Liver (tissue), 10 donors: ENCODE measurements at places on chromosomes 16 and 17. TPM values are rescaled to one million over a fixed set of nuclear protein-coding genes. Genes with fewer than 3 reads are reported as not detected.

Gene CBX2
- total RNA-seq: 2.4 TPM

- peak; percentile 63 for DNase-seq
These were observed 826 bp upstream of the GSE1 start for GRCh38 chr16:85612191-85612800.

DNA sequence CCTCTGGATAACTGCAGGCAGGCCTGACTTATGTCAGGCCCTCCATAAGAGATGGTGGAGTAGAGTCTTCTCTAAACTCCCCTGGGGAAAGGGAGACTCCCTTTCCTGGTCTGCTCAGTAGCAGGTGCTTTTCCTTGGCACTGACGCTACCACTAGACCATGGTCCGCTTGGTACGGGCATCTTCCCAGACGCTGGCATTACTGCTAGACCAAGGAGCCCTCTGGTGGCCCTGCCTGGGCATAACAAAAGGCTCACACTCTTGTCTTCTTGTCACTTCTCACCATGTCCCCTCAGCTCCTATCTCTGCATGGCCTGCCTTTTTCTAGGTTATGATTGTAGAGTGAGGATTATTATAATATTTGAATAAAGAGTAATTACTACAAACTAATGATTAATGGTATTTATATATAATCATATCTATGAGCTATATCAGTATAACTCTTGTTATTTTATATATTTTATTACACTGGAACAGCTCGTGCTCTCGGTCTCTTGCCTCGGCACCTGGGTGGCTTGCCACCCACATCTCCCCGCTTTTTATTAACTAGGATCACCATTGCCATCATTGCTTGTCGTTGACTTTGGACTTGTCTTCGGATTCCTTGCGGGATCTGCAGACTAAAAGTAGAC lies 59.8 kb upstream of the ARL4D start:
- peak; percentile 59 for DNase-seq

- no peak for DNase-seq
These were observed 15.1 kb downstream of the TRPV3 start for GRCh38 chr17:3542410-3543088.

DNA sequence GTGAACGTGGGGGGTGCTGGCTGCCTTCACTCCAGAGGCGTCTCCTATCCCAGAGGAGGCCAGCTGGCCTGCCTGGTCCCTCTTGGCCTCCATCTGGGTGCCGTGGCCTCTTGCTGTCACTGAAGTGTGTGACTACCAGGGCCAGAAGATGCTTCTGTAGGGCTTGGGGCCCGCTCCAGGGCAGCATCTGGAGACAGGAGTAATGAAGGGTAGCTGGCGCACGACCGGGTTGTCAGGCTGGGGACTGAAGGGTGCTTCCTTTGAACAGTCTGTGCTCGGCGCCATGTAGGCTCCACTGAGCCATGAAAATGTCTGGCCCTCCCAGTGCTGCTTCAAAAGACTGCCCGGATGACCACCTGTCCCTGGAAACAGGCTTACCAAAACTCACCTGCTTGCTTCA lies 31.3 kb downstream of the ASIC2 start:
- no peak for DNase-seq

Gene HOXB13
- total RNA-seq: not detected

Gene RFNG
- 23.7 TPM for total RNA-seq

Gene ERCC4
- total RNA-seq: 3.6 TPM

- DNase-seq: no peak
These were observed 251.6 kb downstream of the C16orf95 start for GRCh38 chr16:87065446-87066132.

DNA sequence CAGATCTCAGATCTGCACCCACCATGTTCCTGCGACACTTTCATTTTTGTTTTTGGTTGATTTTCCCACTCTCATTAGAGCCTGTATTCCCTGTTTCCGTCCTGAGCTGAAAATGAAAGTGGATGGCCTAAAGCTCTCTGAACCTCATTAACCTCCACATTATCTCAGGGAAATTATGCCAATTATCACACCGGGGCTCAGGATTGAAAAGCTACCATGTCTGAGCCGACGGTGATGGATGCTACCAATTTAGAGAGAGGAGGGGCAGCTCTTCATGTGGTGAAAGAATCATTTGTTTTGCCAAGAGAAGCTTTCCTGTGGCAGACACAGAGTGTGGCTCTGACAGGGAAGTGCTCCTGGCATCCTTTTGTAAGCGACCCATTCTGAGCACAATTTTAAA lies 410.4 kb upstream of the CDH11 start:
- no peak for DNase-seq

- DNase-seq: peak; percentile 98
These were observed at the start of gene CNOT1 for GRCh38 chr16:58629733-58630640. Gene CNOT1, minus strand, starts transcription at chr16:58629826. Its CDS starts 30,489 bp downstream, at chr16:58599337.

- DNase-seq: no peak
These were observed 132.7 kb downstream of the FTO start for GRCh38 chr16:53836680-53837079.

Gene PRCD
- 0.75 TPM for total RNA-seq

Gene MEIOC
- total RNA-seq: not detected

GRCh38 chr17:54153423-54153822 lies 330.7 kb downstream of the KIF2B start:
- DNase-seq: no peak

DNA sequence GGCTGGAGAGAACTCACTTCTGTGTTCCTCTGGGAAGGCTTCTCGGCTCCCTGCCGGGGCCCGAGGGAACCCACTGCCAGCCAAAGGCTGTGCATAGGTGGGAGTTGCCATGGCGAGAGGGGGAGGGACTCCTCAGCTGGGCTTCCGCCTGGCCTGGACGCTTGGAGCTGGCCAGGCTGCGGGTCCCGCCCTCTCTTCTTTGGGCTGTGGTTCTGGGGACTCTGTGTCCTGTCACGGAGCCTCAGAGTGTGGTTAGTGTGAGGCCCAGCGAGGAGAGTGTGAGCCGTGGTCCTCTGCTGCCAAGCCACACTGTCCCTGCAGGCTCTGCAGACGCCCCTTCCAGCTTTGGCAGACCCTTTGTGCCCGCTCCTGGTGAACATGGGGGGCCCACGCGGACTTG lies 123.1 kb downstream of the OR1D5 start:
- no peak for DNase-seq

Gene FASN
- 184 TPM for total RNA-seq

DNA sequence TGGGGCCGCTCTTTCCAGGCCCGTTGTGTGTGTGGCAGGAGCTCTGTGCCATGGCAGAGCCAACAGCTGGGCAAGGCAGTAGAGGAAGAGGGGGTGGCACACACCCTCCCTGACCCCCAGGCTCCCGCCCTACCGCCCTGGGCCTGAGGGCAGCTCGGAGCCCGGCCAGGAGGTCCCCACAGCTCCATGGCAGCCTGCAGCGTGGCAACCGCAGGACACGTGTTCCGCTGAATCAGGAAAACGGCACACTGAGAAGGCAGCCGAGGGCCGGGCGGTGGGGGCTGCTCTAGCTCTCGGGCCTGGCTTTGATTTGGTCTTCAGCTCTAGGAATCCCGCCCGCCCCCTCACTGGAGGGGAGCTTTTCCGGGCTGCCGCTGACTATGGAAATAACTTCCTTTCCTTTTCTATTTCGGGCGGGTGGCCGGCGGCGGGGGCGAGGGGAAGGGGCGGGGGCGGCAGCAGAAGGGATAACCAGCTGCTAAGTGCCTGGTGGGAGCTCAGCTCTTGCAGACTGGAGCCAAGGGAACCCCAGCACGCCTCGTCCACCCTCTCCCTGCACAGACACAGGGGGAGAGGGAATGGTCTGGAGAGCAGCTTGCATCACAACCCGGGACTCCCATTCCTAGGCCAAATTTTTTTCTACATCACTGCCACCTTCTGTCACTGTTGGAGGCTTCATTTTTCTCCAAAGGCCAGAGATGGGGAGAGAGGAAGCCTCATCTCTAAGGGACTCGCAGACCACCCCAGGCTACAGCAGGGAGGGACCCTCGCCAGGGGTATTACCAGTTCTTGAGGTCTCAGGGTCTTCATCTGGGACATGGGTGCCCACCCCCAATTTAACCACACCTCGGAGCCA lies 24.8 kb upstream of the MRPS23 start:
- no peak for DNase-seq

DNA sequence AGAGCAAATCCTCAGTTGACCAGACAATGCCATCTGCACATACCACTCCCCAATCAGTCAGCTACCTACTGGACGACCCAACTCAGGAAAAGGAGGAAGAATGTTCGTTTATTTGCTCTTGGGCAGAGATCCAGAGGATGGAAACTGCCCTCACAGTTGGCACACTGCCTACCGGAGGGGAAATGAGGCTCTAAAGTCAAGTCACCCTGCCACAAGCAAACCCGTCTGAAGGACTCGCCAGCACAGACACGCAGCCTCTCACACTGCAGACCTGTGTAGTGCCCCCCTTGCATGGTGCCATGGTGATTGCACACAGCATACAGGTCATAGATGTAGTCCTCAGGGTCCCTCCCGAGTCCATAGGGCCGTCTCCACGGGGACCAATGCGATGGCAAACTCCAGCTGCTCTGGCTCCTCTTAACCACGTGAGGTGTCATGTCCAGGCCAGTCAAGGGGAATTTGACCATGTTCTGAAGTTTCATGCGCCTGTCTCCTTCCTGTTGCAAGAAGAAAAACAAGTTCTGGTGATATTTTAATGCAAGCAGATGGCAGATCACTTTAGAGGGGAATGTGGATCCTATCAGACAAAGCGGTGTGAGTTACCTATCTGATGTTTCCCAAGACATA lies 69.5 kb downstream of the USP31 start:
- DNase-seq: no peak

GRCh38 chr17:27315796-27316465 lies 22.0 kb downstream of the WSB1 start:
- no peak for DNase-seq
